Natural killer cell (primary cell): ENCODE measurements at places on chromosomes 2 and 18. TPM values are rescaled to one million over a fixed set of nuclear protein-coding genes. Genes with fewer than 3 reads are reported as not detected.
A peak's percentile ranks its signal among the peaks of the same experiment; 100 is the strongest.

The ABHD1 gene
- total RNA-seq = 2.4 TPM

DNA sequence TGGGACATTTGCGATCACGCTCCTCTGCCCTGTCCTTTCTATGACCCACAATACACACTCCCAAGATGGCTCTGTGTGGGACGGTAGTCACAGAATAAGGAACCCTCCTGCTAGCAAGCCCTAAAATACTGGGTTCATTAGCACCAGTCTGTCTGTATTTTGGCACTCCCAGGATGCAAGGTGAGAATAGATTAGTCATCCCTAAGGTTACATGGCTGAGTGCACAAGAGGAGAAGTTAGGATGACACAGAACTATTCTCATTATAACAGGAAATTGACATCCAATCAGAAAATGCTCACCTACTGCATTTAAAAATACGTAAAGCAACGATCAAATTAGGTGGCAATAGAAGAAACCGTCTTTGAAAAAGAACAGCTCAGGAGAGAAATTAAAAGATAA lies 590.2 kb downstream of the EPHA4 start:
- H3K27me3 ChIP-seq = peaks cover 2% of the 10 kb centered on the region
- H3K4me3 ChIP-seq = no peak overlapping the region
- DNase-seq = no peak
- no peaks in the 10 kb centered on the region for H3K4me1 ChIP-seq

The SMCHD1 gene
- total RNA-seq = 240 TPM

DNA sequence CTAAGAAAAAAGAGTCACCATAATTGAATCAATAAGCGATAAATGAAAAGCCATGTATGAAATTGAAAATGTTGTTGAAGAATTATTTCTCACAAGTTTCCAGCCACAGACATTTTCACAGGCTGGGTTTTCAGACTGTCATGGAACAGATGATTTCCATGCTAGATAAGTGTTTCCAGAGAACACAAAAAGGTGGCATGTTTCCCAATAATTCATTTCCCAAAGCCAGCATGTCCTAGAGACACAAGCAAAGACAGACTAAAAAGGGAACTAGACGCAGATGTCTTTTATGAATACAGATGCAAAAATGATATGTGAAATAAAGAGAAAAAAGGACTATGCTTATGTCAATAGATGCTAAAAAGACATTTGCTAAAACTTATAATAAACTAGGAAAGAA lies 255.1 kb downstream of the EIPR1 start:
- H3K36me3 ChIP-seq = no peaks in the 10 kb centered on the region
- DNase-seq = no peak
- H3K27me3 ChIP-seq = no peaks in the 10 kb centered on the region
- H3K4me3 ChIP-seq = no peak overlapping the region
- no peaks in the 10 kb centered on the region for H3K4me1 ChIP-seq

The CCT7 gene
- total RNA-seq = 82.3 TPM

- no peaks in the 10 kb centered on the region for H3K27me3 ChIP-seq
- no peaks in the 10 kb centered on the region for H3K36me3 ChIP-seq
- no peak for DNase-seq
- no peaks in the 10 kb centered on the region for H3K4me1 ChIP-seq
Measured at GRCh38 chr2:28729698-28730097, 21.9 kb upstream of the PPP1CB start.

DNA sequence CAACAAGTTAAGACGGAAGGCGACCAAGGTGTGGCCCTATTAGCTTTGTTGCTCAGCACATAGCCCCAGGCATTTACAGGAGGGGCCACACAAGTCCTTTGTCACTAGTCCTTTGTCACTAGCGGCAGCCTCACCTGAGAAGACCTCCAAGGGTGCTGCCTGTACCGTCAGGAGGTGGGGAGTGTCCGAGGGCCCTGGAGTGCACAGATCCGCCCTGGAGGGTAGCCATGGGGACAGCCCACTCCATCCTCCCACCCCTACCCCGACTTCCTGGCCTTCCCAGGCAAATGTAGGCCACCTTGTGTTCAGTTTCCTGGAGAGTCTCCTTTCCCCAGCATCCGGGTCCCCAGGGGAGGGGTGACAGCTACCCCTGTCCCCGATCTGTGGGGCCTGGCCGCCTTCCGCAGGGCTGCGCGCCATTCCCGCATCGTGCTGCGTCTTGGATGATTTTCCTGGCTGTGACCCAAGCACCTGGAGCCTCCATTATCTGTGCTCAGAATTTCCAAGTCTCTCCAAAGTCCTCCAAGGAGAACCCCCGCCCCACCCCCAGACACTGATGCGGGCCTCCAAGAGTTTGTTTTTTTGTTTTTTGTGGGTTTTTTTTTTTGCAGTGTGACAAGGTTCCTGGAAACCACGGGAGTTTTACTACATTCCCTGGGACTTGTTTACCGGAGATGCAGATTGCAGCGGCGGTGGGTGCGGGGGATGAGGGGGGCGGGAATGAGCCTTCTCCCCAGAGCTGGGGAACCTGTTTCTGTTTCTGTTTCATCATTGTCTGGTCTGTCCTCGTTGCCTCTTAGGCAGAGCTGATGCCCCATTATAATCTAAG lies 28.6 kb downstream of the TEX44 start:
- DNase-seq = no peak
- no peak overlapping the region for H3K4me3 ChIP-seq
- H3K4me1 ChIP-seq = no peaks in the 10 kb centered on the region
- H3K36me3 ChIP-seq = no peaks in the 10 kb centered on the region
- H3K27me3 ChIP-seq = no peaks in the 10 kb centered on the region

GRCh38 chr2:47631792-47632398 lies 151.1 kb upstream of the MSH6 start:
- no peaks in the 10 kb centered on the region for H3K36me3 ChIP-seq
- H3K27ac ChIP-seq = no peak overlapping the region
- H3K27me3 ChIP-seq = no peaks in the 10 kb centered on the region
- H3K4me3 ChIP-seq = no peak overlapping the region

The TANC1 gene
- 0.82 TPM for total RNA-seq

The TRAF3IP1 gene
- total RNA-seq = 9.7 TPM

The ADD2 gene
- 1.4 TPM for total RNA-seq

- no peak overlapping the region for H3K4me3 ChIP-seq
- DNase-seq = no peak
- H3K36me3 ChIP-seq = no peaks in the 10 kb centered on the region
- H3K27me3 ChIP-seq = no peaks in the 10 kb centered on the region
- H3K4me1 ChIP-seq = peaks cover 17% of the 10 kb centered on the region
Measured at GRCh38 chr2:234163510-234164045, 113.1 kb downstream of the SPP2 start.

The WDR43 gene
- total RNA-seq = 49.1 TPM

GRCh38 chr2:241296767-241297166 lies 18.7 kb downstream of the HDLBP start:
- no peak overlapping the region for H3K27ac ChIP-seq
- peaks cover 13% of the 10 kb centered on the region for H3K4me1 ChIP-seq
- no peaks in the 10 kb centered on the region for H3K27me3 ChIP-seq
- DNase-seq = no peak
- no peak overlapping the region for H3K4me3 ChIP-seq
- H3K36me3 ChIP-seq = peaks cover 3% of the 10 kb centered on the region

DNA sequence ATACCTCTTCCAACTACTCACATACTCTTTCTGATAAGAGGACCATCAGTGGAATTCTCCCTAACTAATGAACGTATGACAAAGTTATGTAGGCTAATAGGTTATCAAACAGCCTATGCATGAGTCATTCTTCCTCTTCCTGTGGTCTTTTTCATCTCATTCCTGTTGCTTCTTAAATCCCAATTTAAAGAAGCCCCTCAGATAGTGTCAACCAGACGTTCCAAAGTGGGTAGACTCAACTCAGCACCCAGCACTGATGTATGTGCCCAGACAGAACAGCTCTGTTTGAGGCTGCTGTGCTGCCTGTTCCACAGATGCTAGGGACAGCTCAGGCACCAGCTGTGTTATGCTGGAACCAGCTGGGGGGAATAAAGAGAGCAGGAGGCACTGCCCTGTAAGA lies 52.6 kb downstream of the CXCR4 start:
- H3K4me1 ChIP-seq = no peaks in the 10 kb centered on the region
- no peak for DNase-seq
- no peak overlapping the region for H3K4me3 ChIP-seq
- H3K36me3 ChIP-seq = no peaks in the 10 kb centered on the region
- H3K27ac ChIP-seq = no peak overlapping the region

DNA sequence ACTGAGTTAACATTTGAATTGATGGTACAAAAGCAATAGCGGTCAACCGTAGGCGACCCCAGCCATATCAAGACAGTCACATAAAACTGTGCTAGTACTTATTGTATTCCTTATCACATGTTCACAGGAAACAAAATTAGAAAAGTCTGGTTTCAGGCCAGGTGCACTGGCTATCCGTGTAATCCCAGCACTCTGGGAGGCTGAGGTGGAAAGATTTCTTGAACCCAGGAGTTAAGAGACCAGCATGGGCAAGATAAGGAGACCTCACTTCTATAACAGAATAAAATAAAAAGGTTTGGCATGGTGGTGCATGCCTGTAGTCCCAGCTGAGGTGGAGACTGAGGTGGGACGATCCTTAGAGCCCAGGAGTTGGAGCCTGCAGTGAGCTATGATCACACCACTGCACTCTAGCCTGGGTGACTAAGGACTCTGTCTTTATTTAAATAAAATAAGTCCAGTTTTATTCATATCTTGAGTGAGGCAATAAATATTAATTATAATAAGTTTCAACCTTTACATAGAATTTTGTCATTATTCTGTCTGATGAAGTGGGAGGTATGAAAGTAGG lies 84.1 kb upstream of the RGPD4 start:
- H3K4me1 ChIP-seq = no peaks in the 10 kb centered on the region
- no peak overlapping the region for H3K4me3 ChIP-seq
- DNase-seq = no peak

The RGPD4 gene
- not detected for total RNA-seq

The KCNK3 gene
- not detected for total RNA-seq

The CHMP3 gene
- 49.3 TPM for total RNA-seq

DNA sequence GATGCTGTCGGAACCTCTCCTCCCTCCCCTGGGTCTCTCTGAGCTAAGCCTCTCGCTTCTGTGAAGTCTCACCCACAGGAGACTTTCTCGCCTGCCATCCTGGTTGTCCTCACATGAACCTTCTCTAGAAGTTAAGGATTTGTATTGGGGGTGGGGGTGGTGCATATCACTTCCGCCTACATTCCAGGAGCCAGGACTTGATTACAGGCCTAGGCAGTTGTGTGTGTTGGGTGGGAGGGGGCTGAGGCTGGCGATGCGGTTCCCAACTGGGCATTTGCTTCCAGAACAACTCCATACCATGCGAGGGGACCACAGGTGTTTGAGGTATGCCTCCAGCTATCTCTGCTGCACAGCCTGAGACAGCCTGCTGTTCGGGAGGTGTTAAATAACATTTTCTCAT lies 56.8 kb upstream of the MGAT4A start:
- no peaks in the 10 kb centered on the region for H3K27me3 ChIP-seq
- no peak overlapping the region for H3K27ac ChIP-seq
- no peaks in the 10 kb centered on the region for H3K4me1 ChIP-seq
- DNase-seq = no peak
- H3K36me3 ChIP-seq = no peaks in the 10 kb centered on the region

- H3K36me3 ChIP-seq = no peaks in the 10 kb centered on the region
- no peak for DNase-seq
- no peaks in the 10 kb centered on the region for H3K27me3 ChIP-seq
- H3K4me3 ChIP-seq = no peak overlapping the region
Measured at GRCh38 chr2:139686205-139686604, 906.0 kb upstream of the NXPH2 start.

DNA sequence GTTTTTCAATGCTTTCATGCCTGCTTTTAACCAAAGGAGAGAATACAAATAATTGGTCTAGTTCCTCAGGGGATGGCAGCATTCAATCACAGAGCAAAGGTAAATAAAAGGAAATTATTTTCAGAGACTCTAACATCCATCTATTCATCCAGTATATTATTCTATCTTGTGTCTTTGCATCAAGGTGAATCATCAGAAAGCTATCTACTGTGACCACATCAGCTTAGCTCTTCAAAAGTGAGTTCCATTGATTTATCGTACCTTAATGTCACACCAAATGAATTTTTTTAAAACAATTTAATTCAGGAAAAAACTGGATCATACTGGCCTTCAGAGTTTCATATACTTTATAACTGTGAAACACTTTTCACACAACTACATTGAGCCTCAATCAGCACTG lies 66.1 kb downstream of the CHN1 start:
- H3K27me3 ChIP-seq = no peaks in the 10 kb centered on the region
- H3K4me3 ChIP-seq = no peak overlapping the region
- H3K36me3 ChIP-seq = no peaks in the 10 kb centered on the region
- no peak for DNase-seq
- H3K27ac ChIP-seq = no peak overlapping the region
- H3K4me1 ChIP-seq = no peaks in the 10 kb centered on the region

- H3K27ac ChIP-seq = no peak overlapping the region
- H3K4me1 ChIP-seq = no peaks in the 10 kb centered on the region
- H3K4me3 ChIP-seq = no peak overlapping the region
- DNase-seq = no peak
- H3K36me3 ChIP-seq = no peaks in the 10 kb centered on the region
Measured at GRCh38 chr2:192004188-192004963, 157.5 kb upstream of the CAVIN2 start.

- peak overlapping the region; percentile 74 for H3K27ac ChIP-seq
- peaks cover 16% of the 10 kb centered on the region for H3K4me1 ChIP-seq
- H3K27me3 ChIP-seq = no peaks in the 10 kb centered on the region
- no peaks in the 10 kb centered on the region for H3K36me3 ChIP-seq
- DNase-seq = peak; percentile 28
- no peak overlapping the region for H3K4me3 ChIP-seq
Measured at GRCh38 chr2:144323946-144324345, 196.0 kb downstream of the ZEB2 start.

DNA sequence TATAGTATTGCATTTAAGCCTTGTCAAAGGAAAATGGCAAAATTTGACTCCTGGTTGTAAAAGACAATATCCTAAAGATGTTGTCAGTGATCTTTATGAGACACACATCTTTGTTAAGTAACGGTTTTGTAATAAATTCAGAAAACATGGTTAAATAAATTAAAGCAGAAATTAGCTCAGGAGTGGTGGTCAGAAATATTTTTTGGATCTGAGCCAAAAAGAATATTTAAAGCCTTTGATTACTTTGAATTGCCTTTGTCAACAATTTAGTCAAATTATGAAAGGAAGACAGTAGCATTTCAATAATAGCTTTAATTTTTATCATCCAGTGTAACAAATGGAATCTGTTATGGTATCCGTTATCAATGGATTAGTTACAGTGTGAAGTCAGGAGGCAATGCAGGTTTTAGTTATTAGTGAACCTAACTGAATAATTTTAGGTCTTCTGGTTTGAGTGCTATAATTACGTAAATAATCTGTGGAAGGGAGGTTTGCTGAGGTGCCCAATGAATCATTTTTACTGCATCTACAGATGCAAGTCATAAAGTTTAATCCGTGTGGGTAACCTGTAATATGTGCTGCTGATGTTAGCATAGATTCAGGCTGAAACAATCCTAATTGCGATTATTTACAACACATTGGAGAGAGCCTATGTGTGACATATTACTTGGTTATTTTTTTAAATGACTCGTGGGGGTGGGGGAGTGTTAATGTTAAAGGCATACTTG lies 42.7 kb downstream of the SMAD4 start:
- H3K27ac ChIP-seq = no peak overlapping the region
- H3K36me3 ChIP-seq = peaks cover 40% of the 10 kb centered on the region
- H3K4me1 ChIP-seq = peaks cover 9% of the 10 kb centered on the region
- no peak overlapping the region for H3K4me3 ChIP-seq

The FOXI3 gene
- not detected for total RNA-seq

The ALPG gene
- not detected for total RNA-seq
